ENCODE measurements at places on chromosomes 13 and 19.

DNA sequence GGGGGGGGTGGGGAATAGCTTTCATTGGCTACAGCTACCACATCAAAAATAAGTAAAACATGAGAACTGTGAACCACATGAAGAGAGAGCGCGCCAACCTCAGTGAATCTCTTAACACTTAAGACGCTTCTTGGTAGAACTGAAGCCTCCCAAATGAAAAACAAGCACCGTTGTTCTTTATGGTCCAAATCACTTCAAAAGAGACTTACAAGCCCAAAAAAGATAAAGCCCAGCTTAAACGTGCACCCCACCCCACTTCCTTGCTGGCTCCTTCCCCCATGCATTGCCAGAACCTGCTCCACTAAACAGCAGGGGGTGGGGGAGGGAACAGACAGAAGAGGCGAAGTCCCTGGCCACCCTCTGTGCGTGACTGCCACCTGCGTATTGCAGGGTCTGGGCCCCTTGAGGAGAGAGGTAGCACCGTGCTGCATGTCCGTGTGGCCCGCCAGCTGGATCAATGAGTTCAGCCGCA lies 479.1 kb downstream of the FOXO1 start:
- DNase-seq = no peak

DNA sequence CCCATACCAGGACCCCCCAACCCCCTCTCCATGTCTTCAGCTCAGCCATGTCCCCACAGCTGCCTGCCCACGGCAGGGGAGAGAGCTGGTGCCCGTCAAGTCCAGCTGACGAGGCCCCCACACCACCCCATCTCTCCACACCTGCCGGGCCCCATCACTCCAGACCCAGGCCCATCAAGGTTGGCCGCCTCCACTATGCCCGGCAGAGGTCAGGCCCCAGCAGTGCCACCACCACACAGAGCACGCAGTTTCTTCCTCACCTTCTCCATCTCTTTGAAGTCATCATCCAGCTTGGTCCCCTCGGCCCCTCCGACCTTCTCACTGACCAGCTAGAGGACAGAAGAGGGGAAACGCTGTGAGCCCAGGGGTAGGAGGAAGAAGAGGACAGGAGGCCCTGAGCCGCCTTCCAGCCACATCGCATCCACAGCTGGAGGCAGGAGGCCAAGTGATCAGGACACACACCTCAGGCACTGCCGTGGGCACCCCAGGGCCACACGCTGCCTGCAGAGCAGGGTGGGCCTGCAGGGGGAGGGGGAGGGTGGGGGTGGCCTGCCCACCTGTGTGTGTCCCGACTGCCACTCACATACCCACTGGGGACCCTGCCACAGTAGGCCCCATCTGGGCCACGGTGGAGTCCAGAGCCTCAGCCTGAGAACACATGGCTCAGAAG lies 23.4 kb downstream of the MPND start:
- no peak for DNase-seq

- DNase-seq = no peak
Observed at GRCh38 chr13:77831866-77832265, 86.8 kb downstream of the EDNRB start.

DNA sequence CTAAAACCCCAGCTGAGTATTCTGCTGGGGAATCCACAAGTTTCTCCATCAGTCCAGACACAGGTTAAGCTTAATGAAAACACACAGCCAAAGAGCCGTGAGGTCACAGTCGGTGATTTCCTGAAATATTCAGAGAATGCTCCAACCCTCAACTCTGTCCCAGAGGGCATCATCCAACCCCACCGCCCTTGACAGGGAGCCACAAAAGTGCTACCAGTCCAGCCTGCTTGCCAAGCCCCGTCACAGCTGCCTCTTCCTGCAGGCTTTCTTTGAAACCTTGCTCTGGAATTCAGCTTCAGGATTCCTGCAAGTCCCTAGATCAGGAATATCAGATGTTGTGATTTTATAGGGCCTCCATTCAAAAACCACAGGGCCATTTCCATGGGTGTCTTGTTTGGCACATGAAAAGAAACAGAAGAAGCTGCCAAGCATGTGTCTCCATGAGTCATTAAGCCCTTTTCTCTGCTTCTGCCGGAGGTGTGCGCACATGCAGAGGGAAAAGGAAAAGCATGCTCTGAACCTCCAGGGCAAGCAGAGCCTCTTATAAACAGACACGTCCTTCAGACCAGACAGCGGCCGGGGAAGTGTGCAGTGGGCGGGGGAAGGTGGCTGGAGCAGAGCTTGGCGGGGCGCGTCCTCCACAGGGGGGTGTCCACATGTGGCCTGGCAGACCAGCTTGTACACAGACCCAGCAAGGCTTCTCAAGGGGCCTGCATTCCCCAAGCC lies 164.7 kb downstream of the KATNAL1 start:
- no peak for DNase-seq

DNA sequence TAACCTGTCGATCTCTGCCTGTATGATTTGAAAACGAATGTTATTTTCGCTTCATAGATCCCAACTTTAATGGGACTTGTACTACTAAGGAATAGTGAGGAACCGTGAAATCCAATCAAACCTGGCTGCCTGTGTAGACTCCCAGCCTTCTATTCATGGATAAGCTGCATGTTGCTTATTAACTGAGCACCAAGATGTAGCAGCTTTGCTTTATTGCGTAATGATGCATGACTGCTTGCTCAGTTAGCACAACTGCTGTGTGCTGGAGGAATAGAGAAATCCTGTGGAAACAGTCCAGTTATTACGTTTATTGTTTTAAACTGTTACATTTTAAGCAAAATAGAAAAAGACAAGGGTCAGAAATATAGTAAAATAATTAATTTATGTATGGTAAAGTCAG lies 108.2 kb downstream of the SHISA2 start:
- no peak for DNase-seq

GRCh38 chr19:28169168-28169887 lies 1043.6 kb downstream of the UQCRFS1 start:
- DNase-seq = no peak

DNA sequence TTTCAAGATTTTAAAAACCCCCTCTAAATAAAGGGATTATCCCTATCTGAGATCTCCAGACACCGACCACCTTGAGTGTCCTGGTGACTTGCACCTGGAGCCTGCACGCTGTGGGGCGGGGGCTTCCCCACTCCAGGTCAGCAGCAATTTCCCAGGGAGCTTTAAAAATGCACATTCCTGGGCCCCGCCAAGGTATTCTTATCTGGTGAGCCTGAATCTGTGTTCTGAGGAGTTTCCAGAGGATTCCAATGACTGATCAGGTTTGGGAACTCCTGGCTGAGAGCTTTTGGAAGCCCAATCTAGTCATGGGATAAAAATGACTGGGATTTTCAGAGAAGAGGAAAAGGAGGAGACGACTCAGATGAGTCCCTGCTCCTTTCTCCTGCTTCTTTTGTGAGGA lies 66.1 kb downstream of the FGF9 start:
- no peak for DNase-seq

GRCh38 chr13:43880926-43881325 lies 1.2 kb downstream of the LACC1 start:
- DNase-seq = no peak

GRCh38 chr19:3359919-3360420 lies 6.4 kb upstream of the NFIC start:
- DNase-seq = peak; percentile 50

DNA sequence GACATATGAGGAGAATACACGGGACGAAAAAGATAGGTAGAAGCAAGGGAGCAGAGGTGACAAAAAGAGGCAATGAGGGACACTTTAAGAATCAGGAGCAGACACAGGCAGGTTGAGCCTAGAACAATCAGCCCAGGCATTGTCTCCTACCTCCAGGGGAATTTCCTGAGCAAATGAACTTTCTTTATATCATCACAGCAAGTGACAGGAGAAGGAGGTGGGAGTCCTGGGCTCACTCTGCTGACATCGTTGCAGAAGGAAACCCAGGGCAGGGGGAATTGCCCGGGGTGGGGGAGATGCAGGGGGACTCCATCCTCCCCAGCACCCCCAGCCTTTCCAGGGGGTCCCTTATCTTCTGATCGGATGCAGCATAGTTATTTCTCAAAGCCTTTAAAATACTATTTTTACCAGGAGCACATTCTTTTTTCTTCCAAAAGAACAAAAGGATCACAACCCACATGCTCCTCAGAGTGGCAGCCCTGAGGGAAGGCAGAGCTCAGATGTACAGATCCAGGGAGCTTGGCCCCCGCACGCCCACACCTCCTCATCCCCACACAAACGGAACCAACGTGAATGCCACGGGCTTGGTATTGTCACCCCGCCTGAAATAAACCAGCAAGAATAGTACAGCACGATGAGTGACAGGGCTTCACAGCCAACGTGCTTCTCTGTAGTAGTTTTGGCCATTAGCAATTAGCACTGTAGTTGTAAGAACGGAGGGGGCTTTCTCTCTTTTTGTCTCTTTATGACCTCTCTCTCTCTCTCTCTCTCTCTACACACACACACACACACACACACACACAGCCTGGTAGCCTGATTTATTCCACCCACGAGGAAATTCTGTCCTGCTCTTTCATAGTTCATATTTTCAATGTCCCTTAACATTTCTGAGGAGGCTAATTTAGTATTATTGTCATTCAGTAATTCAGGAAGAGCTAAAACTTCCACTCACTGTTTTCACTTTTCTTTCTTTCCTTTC lies 169.5 kb upstream of the UBL3 start:
- no peak for DNase-seq

- DNase-seq = no peak
Observed at GRCh38 chr13:44407379-44407778, 33.8 kb downstream of the SERP2 start.

DNA sequence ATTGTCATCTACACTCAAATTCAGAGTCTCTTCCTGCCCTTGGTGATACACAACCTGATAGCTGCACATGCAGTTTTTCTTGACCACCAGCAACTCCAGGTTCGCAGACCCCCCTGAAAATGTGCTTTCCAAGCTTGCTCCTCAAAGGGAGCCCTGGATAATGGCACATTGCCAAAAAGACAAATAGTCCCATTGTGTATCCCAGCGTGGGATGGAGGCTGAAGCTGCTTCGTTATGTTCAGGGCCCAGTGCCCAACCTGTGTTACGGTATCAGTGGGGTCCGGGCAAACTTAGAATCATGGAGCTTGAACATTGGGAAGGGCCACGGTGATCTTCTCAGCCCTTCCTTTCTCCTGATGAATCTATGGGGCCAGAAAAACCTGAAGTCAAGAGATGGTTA lies 173.0 kb downstream of the TEX29 start:
- DNase-seq = no peak

DNA sequence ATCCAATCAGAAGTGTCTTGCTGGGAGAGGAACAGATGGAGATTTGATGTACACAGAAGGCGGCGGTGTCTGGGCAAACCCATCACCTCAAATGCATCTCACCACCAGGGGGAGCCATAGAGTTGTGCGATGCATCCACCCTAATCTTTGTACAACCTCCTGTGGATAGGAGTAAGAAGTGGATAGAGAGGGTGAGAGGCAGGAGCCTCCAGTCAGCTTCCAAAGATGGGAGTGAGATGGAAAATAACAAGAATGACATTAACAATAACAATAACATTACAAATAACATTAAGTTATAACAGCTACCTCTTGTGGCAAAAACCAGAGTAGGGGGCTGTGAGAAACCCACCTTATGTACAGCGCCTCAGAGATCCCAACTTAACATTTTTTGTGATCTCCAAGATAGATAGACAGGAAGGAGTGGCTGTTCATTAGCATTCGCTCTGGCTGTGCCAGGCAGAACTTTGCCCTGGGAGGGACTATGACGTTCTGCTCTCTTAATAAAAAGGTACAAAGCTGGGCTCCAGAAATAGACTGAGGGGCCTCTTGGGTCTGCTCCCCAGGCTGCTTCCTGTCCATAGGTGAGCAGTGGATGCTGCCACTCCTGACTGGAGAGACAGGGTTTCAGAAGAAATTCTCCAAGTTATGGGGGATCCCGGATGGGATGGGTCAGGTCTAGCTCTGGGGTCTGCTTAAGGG lies 5.2 kb upstream of the CEACAM18 start:
- peak; percentile 71 for DNase-seq

- no peak for DNase-seq
Observed at GRCh38 chr13:77055158-77055557, 28.2 kb upstream of the FBXL3 start.

DNA sequence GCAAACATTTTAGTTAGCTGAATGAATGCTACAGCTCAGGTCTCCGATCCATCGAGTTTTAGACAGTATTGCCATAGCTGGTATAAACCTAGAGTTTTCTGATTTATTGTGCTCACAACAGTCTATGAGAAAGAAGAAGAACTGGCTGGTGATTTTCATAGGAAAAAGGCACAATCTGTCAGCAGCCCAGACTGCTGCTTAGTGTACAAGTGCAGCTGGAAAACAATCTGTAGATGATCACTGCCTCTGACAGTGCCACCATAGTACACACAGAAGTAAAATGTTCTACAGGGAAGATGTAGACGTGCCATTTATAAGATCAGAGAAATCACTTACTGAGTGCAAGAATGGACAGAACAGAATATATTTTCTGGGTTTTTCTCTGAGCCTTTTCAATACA lies 48.4 kb downstream of the MYO16 start:
- DNase-seq = no peak

GRCh38 chr19:16378291-16378889 lies 53.8 kb downstream of the KLF2 start:
- no peak for DNase-seq

GRCh38 chr13:47396915-47397314 lies 500.1 kb upstream of the HTR2A start:
- DNase-seq = no peak

DNA sequence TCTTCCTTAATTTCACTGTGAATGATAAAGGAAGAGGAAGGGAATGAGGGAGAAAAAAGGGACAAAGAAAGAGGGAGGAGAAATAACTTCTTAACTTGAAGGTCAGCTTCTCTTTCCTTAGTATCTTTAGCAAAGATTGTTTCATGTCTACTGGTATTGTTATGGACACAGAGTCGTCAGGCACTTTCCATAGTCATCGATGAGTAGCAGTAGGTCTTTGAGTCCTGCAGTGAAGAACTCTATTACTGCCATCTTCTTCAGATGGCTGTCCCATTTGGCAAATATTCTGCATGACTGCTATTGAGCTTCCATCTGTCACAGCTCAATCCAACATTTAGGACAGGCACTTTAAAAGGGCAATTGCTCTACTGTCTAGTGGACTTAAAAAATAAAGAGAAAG lies 2463.1 kb downstream of the PCDH9 start:
- no peak for DNase-seq

DNA sequence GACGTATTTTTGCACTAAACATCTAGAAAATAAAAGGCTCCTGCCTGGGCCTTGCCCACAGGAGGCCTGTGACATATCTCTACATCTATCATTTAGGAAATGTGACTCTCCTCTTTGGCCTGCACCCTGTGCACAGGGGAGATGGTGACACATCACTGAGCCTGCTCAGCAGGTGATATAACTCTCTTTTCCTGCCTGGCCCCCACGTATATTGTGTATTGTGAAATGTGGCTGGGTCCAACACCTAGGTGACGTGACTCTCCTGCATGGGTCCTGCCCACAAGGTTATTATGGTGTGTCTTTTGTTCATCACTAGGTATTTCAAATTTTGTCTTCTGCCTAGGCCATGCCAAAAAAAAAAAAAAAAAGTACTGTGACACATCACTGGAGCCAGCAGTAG lies 61.4 kb upstream of the ZNF724 start:
- no peak for DNase-seq

GRCh38 chr19:19866611-19867248 lies 1.0 kb downstream of the ZNF253 start:
- DNase-seq = peak; percentile 71

GRCh38 chr19:18760440-18761383 lies 30.4 kb downstream of the COMP start:
- DNase-seq = no peak
